ENCODE measurements at places on chromosomes 5 and 9. TPM values are rescaled to one million over a fixed set of nuclear protein-coding genes. Genes with fewer than 3 reads are reported as not detected.

Gene TMEM252
- not detected for total RNA-seq

Gene PTPRD
- 23.1 TPM for total RNA-seq

Gene CTXN3
- total RNA-seq, result not detected

Gene TRIO
- total RNA-seq, result 197 TPM

Gene ABLIM3
- total RNA-seq, result 9.0 TPM

GRCh38 chr9:129720181-129720864 lies 32.5 kb downstream of the PTGES start:
- no peak for DNase-seq
- no peak overlapping the region for H3K27ac ChIP-seq
- no peaks in the 10 kb centered on the region for H3K4me1 ChIP-seq
- no peak overlapping the region for H3K4me3 ChIP-seq
- no peaks in the 10 kb centered on the region for H3K36me3 ChIP-seq
- no peaks in the 10 kb centered on the region for H3K27me3 ChIP-seq

- DNase-seq, result no peak
- H3K36me3 ChIP-seq, result no peaks in the 10 kb centered on the region
- no peaks in the 10 kb centered on the region for H3K27me3 ChIP-seq
- H3K27ac ChIP-seq, result no peak overlapping the region
- no peaks in the 10 kb centered on the region for H3K4me1 ChIP-seq
- H3K4me3 ChIP-seq, result no peak overlapping the region
These were observed 26.4 kb downstream of the NOTCH1 start for GRCh38 chr9:136519263-136520052.

GRCh38 chr5:6790346-6790865 lies 77.2 kb downstream of the TENT4A start:
- no peak overlapping the region for H3K27ac ChIP-seq
- H3K4me1 ChIP-seq, result no peaks in the 10 kb centered on the region
- DNase-seq, result no peak
- H3K4me3 ChIP-seq, result no peak overlapping the region
- no peaks in the 10 kb centered on the region for H3K27me3 ChIP-seq

- H3K27ac ChIP-seq, result no peak overlapping the region
- DNase-seq, result no peak
- no peak overlapping the region for H3K4me3 ChIP-seq
These were observed 215.6 kb upstream of the ADAMTS16 start for GRCh38 chr5:4924577-4924976.

DNA sequence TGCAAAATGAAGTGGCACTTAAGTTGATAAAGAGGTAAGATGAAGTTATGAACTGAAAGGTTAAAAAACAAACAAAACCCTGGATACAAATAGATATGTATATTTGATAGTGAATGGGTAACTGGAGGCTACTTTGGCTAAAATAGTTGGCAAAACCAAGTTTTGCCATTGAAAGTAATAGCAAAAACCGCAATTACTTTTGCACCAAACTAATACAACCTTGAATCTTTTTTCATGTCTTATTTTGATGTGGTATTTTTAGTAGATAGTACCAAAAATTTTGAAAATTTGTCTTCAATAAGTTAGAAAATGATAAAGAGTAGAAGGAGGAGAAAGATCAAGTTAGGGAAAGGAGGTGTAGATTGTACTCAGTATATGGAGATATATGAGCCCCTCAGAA lies 47.9 kb upstream of the PLCXD3 start:
- no peaks in the 10 kb centered on the region for H3K27me3 ChIP-seq
- no peaks in the 10 kb centered on the region for H3K4me1 ChIP-seq
- H3K36me3 ChIP-seq, result no peaks in the 10 kb centered on the region
- no peak overlapping the region for H3K27ac ChIP-seq
- DNase-seq, result no peak

DNA sequence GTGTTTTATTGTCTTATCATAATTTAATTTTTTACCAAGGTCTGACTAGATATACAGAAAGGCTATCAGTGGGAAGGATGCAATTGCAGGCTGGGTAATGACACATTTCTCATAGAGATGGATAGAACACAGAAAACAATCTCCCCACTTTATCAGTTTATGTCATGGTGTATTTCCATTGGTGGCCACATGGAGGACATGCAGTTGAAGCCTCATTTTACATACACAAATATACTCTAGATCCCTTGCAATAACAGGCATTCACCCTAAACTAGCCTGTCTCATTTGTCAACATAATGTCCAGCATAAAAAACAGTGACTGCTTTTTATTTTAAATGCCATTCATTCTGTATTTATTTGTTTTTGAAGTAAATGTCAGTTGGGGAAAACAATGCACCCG lies 526.3 kb downstream of the GABRG2 start:
- H3K4me1 ChIP-seq, result no peaks in the 10 kb centered on the region
- no peak for DNase-seq
- no peak overlapping the region for H3K4me3 ChIP-seq
- H3K36me3 ChIP-seq, result no peaks in the 10 kb centered on the region
- H3K27ac ChIP-seq, result no peak overlapping the region

- no peaks in the 10 kb centered on the region for H3K27me3 ChIP-seq
- no peak overlapping the region for H3K27ac ChIP-seq
- no peaks in the 10 kb centered on the region for H3K36me3 ChIP-seq
- no peak for DNase-seq
These were observed 76.6 kb downstream of the YIPF5 start for GRCh38 chr5:144093868-144094267.

GRCh38 chr5:126640866-126641265 lies 40.1 kb downstream of the PHAX start:
- no peak for DNase-seq
- no peak overlapping the region for H3K4me3 ChIP-seq
- no peaks in the 10 kb centered on the region for H3K4me1 ChIP-seq
- H3K27me3 ChIP-seq, result no peaks in the 10 kb centered on the region
- no peaks in the 10 kb centered on the region for H3K36me3 ChIP-seq

DNA sequence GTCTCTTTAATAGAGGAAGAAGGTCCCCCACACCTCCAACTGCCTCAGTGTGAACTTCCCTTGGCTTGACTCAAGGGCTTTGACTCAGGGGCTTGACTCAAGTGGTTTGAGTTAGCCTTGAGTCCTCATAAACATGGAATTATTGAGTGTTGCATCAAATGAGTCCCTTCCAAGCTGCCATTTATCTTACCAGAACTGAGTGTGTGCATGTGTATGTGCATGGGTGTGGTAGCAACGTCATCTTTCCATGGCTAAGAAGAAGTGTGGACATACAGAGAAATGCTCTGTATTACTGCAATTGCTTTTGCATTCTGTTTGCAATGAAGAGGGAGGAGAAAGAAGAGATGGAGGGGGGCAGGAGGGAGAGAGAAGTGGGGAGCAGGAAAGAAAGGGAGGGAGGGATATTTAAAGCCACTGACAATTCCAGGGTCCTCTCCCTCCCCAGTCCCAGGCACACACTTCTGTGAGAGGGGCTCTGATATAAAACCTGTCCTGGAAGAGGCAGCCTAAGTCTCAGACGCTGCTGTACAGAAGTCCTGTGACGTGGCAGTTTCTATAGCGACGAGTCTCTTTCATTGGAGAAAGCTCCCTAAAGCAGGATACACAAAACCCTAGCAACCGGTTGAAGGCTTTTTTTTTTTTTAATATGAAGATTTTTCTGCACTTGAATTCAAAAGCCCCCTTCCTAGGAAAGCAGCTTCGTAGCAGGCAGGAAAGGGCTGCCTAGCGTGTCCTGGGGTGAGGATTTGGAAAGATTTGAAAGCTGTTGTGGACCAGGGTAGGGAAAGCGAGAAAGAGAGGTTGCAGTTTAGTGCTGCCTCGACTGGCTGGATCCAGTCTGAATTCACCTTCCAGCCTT lies 93.3 kb upstream of the MAP1B start:
- H3K27me3 ChIP-seq, result no peaks in the 10 kb centered on the region
- H3K4me1 ChIP-seq, result no peaks in the 10 kb centered on the region
- no peak for DNase-seq
- no peak overlapping the region for H3K4me3 ChIP-seq
- no peaks in the 10 kb centered on the region for H3K36me3 ChIP-seq

DNA sequence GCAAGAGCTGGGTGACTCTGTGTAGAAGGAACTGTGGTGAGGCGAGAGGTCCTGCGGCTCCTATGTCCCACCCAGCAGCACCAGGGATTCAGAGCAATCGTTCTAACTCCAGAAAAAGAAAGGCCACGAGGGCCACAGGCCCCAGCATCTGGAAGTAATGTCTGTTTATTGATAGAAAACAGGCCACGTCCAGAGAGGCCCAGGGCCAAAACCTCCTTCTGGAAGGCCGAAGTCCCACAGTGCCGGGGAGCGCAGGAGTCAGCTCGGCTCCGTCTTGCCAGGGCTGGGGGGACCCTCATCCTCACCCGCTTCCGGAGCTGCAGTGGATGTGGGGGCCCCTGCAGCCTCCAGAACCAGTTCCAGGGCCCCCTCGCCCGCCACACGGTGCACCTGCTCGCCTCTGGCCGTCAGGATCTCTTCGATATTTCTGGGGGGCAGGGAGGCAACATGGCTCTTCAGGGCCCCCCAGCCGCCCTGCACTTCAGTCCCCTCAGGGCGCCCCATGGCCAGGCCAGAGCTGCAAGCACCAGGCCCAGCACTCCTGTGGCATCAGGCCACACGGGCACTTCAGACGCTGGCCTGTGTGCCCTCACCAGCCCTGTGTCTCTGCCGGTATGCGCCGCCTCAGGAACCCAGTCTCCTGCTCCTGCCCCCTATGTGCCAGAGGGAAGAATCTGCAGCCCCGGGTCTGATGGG lies 1.6 kb downstream of the DNLZ start:
- H3K36me3 ChIP-seq, result no peaks in the 10 kb centered on the region
- peak overlapping the region; percentile 22 for H3K27ac ChIP-seq
- H3K4me1 ChIP-seq, result no peaks in the 10 kb centered on the region
- no peaks in the 10 kb centered on the region for H3K27me3 ChIP-seq

- no peak overlapping the region for H3K4me3 ChIP-seq
- peaks cover 2% of the 10 kb centered on the region for H3K4me1 ChIP-seq
- H3K36me3 ChIP-seq, result no peaks in the 10 kb centered on the region
- H3K27me3 ChIP-seq, result no peaks in the 10 kb centered on the region
- H3K27ac ChIP-seq, result no peak overlapping the region
These were observed 456.6 kb downstream of the ARHGEF28 start for GRCh38 chr5:74082512-74083055.

All from prostate gland (tissue), 2 donors.